Endothelial cell (in vitro differentiated cells): ENCODE measurements at places on chromosomes 1 and 21.

DNA sequence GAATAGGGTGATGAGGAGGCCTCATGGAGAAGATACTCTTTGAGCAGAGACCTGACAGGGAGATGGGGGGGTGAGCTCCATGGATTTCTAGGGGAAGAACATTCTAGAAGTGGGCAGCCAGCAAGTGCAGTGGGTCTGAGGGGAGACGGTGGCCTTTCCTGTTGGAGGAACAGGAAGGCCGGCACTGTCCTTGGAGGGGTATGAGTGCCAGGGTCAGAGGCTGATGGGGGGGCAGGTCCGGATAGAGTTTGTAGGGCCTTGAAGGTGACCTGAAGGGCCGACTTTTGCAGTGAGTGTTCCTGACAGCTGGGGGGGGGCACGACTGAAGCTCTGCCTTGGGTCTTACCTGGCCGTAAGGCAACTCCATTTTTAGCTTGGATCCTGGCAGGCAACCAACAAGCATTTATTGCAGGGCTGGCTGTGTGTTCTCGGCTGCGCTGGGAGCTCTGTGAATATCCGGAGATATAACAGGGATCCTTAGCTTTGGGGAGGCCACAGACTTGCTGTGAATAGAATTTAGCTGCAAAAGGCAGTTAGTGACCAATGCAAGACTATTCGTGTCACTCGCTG lies 130.6 kb downstream of the MRPS6 start:
- no peak for DNase-seq

- no peak for DNase-seq
These were observed 238.1 kb downstream of the LRRC40 start for GRCh38 chr1:69967245-69967766.

DNA sequence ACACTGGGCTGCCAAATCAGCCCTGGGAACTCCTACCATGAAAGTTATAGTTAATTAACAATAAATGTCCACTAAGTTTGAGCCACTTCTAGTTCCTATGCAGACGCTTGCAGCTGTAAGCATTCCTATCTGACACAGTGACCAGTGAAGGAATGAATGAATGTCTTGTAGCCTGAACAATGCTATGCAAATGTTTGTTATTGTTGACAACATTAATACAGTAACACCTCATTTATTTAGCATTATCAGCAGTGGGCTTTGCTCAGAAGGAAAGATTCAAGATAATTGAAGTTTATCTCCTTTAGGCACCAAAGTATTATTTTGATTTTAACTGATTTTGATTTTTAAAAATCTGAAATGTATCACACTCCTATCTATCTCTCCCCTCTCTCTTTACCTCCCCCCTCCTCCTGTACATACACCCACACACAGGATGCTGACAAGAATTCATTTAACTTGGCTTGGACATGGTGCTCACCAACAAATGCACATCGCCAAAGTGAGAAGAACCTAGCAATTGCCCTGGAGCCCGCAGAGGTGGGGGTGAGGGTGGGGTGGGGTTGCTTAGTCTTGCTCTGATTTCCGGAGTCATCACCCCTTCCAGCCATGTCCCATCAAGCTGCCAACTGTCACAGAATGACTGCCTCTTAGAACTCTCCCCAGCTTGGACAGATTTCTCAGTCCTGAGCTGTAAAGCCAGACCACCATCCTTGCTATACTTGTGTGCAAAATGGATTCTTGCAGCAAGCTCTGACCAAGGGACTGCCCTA lies 215.3 kb upstream of the CSF3R start:
- DNase-seq = no peak

DNA sequence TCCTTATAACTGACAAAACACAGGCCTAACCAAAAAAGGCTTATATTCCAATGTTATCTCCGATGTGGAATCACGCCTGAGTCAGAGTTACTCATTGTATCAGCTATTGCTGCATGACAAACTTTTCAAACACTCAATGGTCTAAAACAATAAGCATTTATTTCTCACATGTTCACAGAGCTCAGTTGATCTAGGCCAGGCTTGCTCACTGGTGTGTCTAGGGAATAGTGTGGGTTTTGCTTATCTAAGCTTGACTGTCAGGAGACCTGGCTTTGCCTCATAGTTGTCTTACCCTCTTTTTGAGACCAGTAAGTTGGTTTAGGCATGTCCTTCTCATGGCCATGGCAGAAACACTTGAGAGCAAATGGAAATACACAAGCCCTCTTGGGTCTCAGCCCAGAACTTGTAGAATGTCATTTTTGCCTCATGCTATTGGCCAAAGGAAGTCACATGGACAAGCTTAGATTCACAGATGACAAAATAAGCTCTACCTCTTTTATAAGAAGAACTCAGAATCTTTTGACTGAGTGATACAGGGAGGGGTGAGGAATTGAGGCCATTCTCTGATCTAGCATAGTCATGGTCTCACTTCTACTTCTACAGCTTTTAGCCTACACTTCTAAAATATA lies 130.8 kb downstream of the HMCN1 start:
- DNase-seq = no peak

- DNase-seq = no peak
These were observed 18.3 kb downstream of the PLEKHA6 start for GRCh38 chr1:204341380-204341779.

GRCh38 chr1:233281711-233282581 lies 13.6 kb downstream of the PCNX2 start:
- DNase-seq = no peak

GRCh38 chr1:53369034-53369750 lies 41.3 kb upstream of the LRP8 start:
- DNase-seq = no peak

GRCh38 chr21:45460611-45461368 lies 55.8 kb downstream of the COL18A1 start:
- no peak for DNase-seq

DNA sequence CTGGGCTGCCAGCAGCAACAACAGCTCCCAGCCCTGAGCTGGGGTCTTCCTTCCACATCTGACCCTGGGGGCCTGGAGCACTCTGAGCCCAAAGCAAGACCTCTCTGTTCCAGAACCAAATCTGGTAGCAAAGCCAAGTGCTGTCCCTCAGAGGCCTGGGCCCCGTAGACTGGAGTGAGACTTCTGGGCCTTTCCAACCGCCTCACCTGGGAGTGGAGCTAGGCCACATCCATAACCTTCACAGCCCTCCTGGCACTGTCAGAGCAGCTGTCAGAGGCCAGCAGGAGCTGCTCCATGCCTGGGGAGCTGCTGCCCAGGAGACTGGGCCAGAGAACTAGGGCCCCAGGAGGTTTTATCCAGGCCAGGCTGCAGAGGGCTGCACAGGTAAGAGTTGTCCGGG lies 15.4 kb upstream of the SLC5A9 start:
- no peak for DNase-seq

GRCh38 chr1:117682372-117682771 lies 76.5 kb downstream of the TENT5C start:
- no peak for DNase-seq

DNA sequence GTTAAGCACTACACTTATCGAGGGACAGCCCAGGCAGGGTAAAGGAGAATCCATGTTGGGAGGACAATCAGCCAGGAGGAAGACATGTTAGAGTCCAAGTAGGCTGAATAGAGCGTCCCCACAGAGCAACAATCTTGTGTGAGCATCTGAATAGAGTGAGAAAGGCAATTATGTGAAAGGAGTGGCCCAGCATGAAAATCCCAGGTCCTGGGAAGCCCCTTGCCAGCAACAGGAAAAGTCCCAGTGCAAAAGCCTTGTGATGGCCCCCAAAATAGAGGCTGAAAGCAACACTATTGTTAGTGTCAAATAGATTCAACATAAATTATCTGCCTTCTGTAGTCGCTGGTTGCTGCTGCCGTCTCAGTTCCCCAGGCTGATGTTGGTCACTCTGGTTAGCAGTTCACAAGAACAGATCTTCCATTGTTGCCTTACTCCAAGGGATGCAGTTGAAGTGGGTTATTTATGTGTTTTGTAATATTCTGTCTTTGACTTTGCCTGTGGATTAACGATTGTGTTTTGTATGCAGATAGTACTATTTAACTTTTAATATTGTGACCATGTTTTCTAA lies 12.1 kb upstream of the ABL2 start:
- DNase-seq = no peak

DNA sequence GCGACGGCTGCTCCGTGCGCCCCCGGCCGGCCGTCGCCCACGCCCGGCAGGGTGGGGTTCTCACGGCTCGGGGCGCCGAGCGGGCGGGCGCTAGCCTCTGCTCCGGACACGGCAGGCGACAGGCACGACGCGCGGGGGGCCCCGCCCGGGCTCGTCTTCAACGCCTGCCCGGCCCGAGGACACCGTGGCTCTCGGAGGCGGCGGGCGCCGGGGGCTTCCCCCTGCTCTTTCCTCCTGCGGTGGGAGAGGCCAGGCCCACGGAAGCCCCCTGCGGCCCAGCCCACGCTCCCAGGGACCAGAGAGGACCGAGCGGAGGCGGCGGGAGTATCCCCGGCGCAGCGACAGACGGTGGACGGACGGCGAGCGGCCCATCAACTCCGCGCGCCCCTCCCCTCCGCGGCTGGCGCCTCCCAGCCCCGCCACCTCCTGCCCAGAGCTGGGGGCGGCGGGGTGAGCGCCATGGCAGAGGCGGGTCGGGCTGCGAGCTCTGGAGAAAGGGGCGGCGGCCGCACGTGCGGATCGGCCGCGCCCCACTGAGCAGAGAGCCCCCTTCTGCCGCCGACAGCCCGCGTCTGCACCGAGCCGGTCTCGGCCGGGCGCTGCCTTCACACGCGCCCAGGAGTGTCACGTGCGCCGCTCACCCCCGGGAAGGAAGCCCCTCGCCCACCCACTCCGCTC lies at the start of the genes SHE and TDRD10:
Gene SHE, minus strand, starts transcription at position 347 of the 678 bp plus-strand sequence. CDS start 386 bp downstream, outside the sequence.
Gene TDRD10, plus strand, starts transcription at position 154 of the 678 bp plus-strand sequence. CDS start 4,685 bp downstream, outside the sequence.
- DNase-seq = peak; percentile 65

GRCh38 chr1:72530646-72531045 lies 248.3 kb upstream of the NEGR1 start:
- no peak for DNase-seq

GRCh38 chr1:205948039-205948438 lies 4.8 kb upstream of the SLC26A9 start:
- DNase-seq = no peak

DNA sequence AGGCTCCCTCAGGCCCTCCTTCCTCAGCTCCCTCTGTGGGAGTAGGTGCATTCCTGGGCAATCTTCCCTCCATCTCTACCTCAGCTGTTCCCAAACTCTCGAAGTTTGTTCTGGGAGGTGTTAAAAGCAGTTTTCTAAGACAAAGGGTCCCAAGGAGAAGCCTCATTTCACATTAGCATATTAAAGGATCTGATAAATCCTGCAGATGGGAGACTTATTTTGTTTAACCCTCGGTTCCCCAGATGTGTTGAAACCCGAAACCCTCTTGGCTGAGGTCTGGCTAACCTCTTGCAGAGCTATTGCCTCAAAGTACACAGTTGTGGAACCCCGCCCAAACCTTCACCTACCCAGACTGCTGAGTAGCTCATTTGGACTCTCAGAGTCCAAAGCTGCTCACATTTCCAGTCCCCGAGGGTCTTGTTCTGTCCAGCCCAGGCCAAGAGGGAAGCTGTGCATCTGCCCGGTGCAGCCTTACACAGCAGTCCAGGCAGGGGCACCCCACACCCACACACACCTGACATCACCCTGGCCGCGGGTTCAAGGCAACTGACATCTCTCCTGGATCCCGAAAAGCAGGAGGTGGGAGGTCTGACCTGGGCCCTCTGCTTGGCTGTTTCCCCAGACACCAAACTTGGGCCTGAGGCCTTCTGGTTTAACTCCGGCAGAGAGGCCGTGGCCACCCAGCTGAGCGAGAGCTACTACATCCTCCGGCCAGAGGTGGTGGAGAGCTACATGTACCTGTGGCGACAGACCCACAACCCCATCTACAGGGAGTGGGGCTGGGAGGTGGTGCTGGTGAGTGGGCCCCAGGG lies 19.5 kb upstream of the SELENON start:
- DNase-seq = no peak

- no peak for DNase-seq
These were observed 2.2 kb downstream of the PIGV start for GRCh38 chr1:26789931-26790330.

DNA sequence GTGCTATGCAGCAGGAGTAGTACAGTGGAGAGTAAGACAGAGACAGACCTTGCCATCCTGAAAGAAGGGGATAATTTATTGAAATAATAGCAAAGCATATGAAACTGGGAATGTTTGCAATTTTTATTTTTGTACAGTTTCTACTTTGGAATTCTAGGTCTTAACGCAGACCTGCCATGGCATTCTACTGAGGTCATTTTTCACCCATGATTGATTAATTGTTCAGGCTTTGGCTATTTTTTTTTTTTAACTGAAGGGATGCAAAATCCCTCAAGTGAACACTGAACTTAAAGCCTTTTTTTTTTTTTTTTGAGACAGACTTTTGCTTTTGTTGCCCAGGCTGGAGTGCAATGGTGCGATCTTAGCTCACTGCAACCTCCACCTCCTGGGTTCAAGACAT lies 27.1 kb downstream of the MTF2 start:
- no peak for DNase-seq

DNA sequence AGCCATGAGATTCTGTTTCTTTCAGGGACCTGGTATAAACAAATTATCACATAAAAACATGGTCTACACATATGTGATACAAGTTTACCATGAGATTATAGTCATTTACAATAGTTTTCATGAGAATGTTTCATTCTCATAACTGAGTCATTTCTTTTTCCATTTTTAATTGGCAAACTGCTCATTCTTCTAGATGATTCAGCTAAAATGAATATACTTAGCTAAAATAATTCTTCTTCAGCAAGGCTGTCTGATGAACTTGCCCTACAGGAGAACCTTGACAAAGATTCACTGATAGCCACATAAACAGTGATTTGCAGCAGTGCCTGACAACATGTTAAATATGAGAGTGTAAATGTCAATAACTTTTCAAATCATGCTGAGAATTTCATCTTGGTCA lies 253.2 kb downstream of the FMN2 start:
- no peak for DNase-seq

GRCh38 chr21:45016031-45016405 lies 58.4 kb upstream of the ADARB1 start:
- DNase-seq = no peak

DNA sequence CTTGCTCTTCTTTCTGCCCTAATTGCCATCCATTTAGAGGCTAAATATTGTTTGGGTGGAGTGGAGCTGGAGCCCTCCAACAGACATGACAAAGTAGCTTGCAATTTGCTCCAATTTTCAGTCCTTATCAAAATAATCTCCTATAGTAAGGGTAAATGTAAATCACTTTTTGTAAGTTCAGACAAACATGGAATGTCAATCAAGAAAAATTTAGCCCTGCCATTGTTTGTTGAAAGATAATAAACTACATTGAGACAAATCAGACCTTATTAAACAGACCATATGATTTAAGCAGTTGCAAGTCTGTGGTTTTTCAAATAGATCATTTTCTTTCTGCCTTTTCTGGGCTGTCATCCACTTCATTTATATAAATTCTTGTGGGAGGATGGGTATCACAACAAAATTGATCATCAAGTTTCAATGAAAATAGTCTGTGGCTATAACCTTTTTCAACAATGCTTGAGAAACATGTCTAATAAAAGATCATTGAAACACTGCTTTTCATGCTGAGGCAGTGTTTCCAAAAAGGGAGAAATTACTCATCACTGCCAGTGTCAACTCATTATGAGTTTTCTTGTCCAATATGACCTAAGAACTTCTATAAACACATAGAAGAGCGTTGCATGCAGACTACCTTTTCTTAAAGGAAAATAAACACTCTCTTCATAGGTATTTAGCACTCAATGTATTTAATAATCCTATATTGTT lies 1152.0 kb upstream of the B3GALT2 start:
- no peak for DNase-seq

GRCh38 chr21:36608897-36609225 lies 90.1 kb upstream of the SIM2 start:
- no peak for DNase-seq

- no peak for DNase-seq
These were observed 33.7 kb downstream of the PTGFRN start for GRCh38 chr1:116943438-116943837.

- DNase-seq = peak; percentile 60
These were observed 19.0 kb upstream of the L1TD1 start for GRCh38 chr1:62175568-62176179.
